ENCODE measurements at places on chromosomes 5 and 9.

GRCh38 chr5:173670791-173671120 is 54.3 kb upstream of the BOD1 start:
- no peak for DNase-seq

DNA sequence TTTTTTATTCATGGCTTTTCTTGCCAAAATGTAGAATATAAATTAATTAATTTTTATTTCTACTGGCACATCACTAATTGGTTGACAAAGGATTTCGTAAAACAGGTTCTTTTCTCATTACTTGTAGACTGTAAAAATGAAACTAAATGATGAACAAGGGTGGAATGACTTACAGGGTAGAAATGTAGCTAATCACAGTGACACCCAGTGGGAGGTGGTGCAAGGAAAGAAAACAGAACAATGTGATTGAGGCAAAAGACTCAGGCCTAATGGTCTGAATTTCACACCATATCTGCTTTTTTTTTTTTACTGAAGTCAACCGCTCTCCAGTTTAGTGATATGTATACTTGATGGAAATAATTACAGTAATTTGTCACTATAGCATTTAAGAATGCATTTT is 28.9 kb downstream of the GABRG2 start:
- no peak for DNase-seq

GRCh38 chr9:97526895-97527575 is 25.6 kb downstream of the TMOD1 start:
- no peak for DNase-seq

DNA sequence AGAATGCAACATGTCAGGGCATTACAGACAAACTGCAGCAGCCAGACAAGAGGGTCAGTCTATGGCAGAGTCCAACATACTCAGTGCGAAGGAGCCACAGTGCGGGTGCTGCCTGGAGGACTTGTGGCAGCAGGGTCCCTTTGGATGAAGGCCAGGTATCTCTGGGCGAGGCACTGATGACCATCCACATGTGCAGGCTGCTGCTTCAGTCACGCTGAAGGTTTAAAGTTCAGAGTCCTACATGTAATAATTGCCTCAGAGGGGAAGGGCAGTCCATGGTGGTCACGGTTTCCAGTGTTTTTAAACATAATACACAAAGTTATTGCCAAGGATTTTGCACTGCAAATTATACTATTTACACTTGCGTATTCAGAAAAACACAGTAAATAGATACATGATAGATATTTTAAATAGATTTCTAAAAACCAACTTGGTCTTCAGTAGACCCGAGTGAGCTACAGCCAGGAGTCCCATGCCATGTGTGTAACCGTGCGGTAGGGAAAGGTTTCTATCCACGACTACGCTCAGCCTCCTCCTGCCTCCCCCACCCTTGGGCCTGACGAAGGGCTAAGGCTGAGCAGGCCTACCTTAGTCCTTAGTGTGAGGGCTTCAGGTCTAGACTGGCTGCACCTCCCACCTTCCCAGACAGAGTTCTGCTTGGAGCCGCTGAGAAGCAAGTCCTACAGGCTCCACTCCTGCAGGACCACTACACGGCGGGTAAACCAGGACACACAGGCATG is 76.2 kb downstream of the GPR21 start:
- DNase-seq: no peak

- no peak for DNase-seq
Measured at GRCh38 chr5:160036884-160037283, 27.9 kb downstream of the TTC1 start.

DNA sequence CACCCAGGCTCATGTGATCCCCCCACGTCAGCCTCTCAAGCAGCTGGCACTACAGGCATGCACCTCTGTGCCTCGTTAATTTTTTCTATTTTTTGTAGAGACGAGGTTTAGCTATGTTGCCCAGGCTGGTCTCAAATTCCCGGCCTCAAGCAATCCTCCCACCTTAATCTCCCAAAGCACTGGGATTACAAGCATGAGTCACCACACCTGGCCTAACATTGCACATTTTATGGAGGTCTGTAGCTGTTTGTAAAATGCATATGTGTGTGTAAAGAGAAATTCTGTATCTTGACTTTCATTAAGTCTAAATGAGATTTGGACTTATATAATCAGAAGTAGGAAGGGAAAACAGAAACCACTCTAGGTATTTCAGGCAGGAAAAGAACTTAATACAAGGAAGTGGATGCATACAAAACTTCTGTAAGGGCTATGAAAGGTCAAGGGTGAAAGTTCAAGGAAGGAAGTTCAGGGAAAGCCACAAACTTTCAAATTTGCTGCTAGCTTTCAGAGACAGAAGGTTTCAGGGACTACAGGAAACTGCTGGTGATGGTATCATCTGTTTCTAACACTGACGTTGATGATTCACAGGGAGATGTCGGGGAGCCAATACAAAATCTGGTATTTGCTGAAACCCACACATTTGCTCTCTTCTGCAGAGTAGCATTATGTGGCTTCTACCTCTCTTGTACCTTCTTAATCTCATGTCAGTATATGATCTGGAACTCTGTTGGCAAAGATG is 209.4 kb downstream of the PIK3R1 start:
- peak; percentile 13 for DNase-seq

- no peak for DNase-seq
Measured at GRCh38 chr9:95297316-95297715, 20.2 kb downstream of the FANCC start.

DNA sequence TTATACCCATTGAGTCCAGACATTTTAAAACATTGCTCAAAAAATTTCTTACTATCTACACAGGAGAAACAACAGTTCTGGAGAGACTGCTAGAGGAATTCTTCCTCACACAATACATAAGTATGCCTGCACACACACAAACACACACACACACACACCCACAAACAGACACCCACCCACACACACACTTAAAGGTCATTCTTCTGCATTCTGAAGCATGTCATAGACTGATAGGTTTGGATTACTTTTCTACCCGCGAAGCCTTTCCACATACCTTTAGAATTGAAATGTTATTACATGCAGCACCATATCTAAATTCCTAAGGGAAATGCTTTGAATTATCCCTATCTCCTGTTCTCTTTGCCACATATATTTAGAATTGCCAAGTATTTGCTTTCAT is 80.2 kb downstream of the FAM174A start:
- DNase-seq: no peak

DNA sequence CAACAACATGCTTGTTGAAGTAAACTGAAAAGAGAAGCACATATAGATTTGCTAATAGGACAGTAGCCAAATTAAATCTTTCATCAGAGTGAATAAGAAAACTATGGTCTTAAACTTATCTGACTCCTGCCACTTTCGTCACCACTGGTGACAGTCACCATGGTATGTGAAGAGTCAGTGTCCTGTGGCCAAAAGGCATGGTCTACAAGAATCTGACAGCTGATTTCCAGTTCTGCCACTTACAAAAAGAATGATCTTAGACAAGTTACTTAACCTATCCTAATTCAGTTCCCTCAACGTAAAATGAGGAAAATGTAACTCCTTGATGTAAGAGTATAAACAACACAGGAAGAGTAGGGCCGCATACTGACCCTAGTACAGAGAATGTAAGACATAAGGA is 102.0 kb downstream of the LPAR1 start:
- DNase-seq: no peak

- DNase-seq: no peak
Measured at GRCh38 chr5:72921886-72922285, 34.0 kb upstream of the FCHO2 start.

- DNase-seq: no peak
Measured at GRCh38 chr5:122775550-122776542, 966 bp downstream of the SNX2 start.

DNA sequence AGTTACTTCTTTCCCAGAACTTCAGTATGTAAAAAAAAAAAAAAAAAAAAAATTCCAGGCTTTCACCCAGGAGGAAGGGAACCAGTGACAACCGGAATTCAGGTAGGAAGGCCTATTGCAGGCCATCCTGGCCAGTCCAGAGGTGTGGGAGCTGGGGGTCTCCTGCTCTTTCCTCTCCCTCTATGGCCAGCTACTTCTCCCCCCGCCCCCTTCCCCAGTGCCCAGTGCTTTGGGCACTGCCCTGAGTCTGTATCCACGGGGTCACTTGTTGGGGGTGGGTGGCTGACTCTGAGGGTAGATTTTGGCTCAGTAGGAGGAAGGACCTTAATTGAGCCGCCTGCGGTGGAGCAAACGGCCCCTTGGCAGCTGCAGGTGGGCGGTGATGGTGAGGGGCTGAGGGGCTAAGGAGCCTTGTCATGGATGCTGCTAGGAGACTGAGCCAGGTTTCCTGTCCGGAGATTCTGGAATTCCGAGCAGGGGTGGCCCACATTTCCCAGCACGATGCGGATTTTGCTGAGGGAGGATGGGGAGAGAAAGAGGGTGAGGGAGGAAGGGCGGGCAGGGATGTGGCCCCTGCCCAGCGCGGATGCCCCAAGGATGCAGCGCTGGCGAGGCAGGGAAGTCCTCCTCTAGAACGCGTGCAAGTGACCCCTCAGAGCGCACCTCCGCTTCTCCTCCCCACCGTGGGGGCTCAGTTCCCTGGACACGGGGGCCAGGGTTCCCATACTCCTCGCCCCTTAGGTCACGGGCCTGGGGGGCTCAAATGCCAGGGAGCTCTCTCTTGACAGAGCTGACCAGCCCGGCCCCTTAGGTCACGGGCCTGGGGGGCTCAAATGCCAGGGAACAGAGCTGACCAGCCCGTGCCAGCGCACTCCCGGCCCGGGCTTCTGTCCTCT is 1.2 kb upstream of the PHF2 start:
- DNase-seq: no peak

GRCh38 chr5:153719324-153719723 is 228.9 kb downstream of the GRIA1 start:
- DNase-seq: no peak

GRCh38 chr9:136122425-136123383 is 4.0 kb upstream of the TMEM250 start:
- DNase-seq: peak; percentile 60
